Nasal cavity respiratory epithelium epithelial cell of viscerocranial mucosa (primary cell): ENCODE measurements at places on chromosomes 11 and 22. TPM values are rescaled to one million over a fixed set of nuclear protein-coding genes. Genes with fewer than 3 reads are reported as not detected.

Gene DDI1
- total RNA-seq, result not detected in 2 replicates

Gene A4GALT
- 13.3 and 57.2 TPM in 2 replicates for total RNA-seq

Gene ZP1
- not detected in 2 replicates for total RNA-seq

Gene NCAM1
- total RNA-seq, result under 0.01 and 0.34 TPM in 2 replicates

Gene ANKRD13D
- total RNA-seq, result 34.9 and 57.0 TPM in 2 replicates

Gene UBTFL1
- total RNA-seq, result not detected in 2 replicates

Gene SLN
- not detected in 2 replicates for total RNA-seq

Gene FADS1
- 45.5 and 45.8 TPM in 2 replicates for total RNA-seq

Gene CD3E
- total RNA-seq, result 0.07 TPM in 1 of 2 replicates, not detected in the other

Gene EIF3M
- 285 and 570 TPM in 2 replicates for total RNA-seq

Gene MS4A14
- total RNA-seq, result not detected in 2 replicates

Gene CD248
- 0.68 and 1.2 TPM in 2 replicates for total RNA-seq

Gene HBE1
- total RNA-seq, result not detected in 2 replicates

Gene FDX1
- 8.9 and 12.1 TPM in 2 replicates for total RNA-seq

Gene RAG2
- not detected in 2 replicates for total RNA-seq

Gene ARHGAP32
- 41.7 and 48.0 TPM in 2 replicates for total RNA-seq

Gene MFRP
- total RNA-seq, result not detected in 2 replicates

Gene GATD1
- total RNA-seq, result 20.8 and 30.3 TPM in 2 replicates

Gene SBF2
- total RNA-seq, result 29.4 and 46.1 TPM in 2 replicates

Gene NRIP3
- total RNA-seq, result 1.00 and 3.8 TPM in 2 replicates

Gene SYNGR1
- total RNA-seq, result 0.34 and 4.1 TPM in 2 replicates

Gene BACE1
- total RNA-seq, result 7.5 and 20.6 TPM in 2 replicates

Gene GPR83
- under 0.01 and 0.07 TPM in 2 replicates for total RNA-seq

Gene TRIM49D1
- not detected in 2 replicates for total RNA-seq

Gene PKDREJ
- total RNA-seq, result under 0.01 TPM in 1 of 2 replicates, not detected in the other

Gene TESMIN
- total RNA-seq, result 2.4 and 2.7 TPM in 2 replicates

Gene MUC5AC
- 0.07 TPM in 1 of 2 replicates, not detected in the other for total RNA-seq

Gene OR8B3
- not detected in 2 replicates for total RNA-seq

Gene GLB1L2
- 1.9 and 4.4 TPM in 2 replicates for total RNA-seq

Gene CATSPER1
- not detected in 2 replicates for total RNA-seq

Gene CARD10
- 15.7 and 20.4 TPM in 2 replicates for total RNA-seq

Gene ALDH3B2
- 27.3 and 140 TPM in 2 replicates for total RNA-seq

Gene ZBTB16
- total RNA-seq, result under 0.01 and 2.6 TPM in 2 replicates

Gene RTN4RL2
- under 0.01 TPM in 1 of 2 replicates, not detected in the other for total RNA-seq

Gene SMTNL1
- not detected in 2 replicates for total RNA-seq

Gene HEPN1
- not detected in 2 replicates for total RNA-seq

Gene SPINDOC
- 4.4 and 11.0 TPM in 2 replicates for total RNA-seq

Gene NLRP6
- not detected in 2 replicates for total RNA-seq

Gene UCP2
- total RNA-seq, result 0.34 and 3.3 TPM in 2 replicates

Gene ADORA2A
- 0.34 and 0.64 TPM in 2 replicates for total RNA-seq

Gene TSGA10IP
- total RNA-seq, result not detected in 2 replicates
